ENCODE measurements at places on chromosomes 6 and 20.

GRCh38 chr6:150883521-150883920 lies 18.0 kb downstream of the MTHFD1L start:
- DNase-seq, result no peak

DNA sequence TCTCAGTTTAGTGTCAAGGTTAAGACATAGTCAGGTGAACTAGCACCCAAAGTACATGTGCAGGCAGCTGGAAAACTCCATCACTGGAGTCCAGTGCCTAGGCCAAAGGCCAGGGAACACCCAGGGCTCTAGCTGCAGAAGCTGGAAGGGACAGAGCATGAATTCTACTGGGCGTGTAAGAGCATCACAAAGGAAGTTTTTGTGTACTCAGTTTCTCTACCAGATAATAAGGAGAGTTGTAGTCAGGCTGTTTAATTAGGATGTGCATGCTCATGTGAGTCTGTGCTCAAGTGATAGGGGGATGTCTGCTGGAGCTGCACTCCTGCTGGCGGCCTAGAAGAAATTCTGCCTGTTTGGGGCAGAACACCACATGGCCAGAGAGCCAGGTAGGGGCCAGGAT lies 8.1 kb downstream of the L3MBTL1 start:
- no peak for DNase-seq

DNA sequence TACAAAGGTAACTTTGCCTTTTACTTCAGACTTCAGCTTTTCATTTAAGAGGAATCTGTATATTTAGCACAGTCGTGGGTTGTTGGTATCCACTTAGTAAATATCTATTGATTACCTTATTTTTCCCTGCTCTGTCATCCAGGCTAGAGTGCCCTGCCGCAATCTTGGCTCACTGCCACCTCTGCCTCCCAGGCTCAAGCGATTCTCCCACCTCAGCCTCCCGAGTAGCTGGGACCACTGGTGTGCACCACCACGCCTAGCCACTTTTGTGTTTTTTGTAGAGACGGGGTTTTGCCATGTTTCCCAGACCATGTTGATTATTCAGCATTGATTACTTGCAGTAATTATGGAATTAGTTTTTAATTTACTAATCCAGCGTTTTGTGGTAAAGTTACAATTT lies 41.3 kb downstream of the MACROD2 start:
- DNase-seq, result no peak

DNA sequence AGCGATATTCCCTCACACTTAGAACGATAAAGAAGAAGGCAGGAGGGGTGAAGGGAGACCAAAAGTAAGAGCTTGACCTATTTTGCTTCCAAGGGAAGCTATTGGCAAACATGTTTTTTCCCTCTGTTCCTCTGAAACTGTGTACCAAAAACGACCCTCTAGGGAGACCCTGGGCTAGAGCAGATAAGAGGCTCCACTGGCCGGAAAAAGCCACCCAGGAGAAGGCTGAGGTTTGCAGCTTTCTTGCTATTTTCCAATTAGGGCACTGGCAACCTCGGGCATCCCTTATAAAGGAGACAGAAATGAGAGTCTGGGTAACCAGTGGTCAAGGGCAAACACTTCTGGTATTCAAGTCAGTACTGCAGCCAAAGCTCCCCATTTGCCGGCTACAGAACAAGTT lies 168.0 kb downstream of the KIF16B start:
- no peak for DNase-seq

DNA sequence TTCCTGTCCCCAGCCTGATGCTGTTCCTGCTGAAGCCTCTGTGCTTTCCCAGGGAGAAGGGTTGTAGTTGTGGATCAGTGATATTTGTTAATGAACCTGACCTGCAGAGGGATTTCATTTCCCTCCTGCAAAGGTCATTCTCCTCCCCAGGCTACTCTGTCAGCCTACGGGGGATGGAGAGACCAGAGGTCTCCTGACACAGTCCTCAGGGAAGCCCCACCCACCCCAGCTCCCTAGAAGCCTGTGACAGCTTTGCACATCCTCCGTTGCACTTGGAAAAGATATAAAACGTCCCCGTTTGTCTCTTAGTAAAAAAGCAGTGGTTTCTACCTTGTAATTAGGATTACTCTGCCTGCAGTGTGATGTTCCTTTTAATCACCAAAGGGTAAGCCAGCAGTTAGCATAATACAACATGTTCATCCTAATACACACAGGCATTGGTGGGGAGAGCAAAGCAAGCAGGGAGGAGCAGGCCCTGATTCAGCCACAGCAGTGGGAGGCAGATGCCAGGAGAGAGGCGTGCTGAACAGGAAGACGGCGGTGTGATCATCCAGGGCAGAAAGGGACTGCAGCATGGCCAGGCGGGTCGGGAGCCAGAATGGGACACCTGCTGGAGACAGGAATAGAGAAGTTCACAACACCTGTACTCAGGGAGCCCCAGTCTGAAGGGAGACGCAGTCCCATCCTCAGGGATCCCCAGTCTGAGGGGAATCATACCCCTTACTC lies 293.5 kb downstream of the LRFN2 start:
- DNase-seq, result no peak

DNA sequence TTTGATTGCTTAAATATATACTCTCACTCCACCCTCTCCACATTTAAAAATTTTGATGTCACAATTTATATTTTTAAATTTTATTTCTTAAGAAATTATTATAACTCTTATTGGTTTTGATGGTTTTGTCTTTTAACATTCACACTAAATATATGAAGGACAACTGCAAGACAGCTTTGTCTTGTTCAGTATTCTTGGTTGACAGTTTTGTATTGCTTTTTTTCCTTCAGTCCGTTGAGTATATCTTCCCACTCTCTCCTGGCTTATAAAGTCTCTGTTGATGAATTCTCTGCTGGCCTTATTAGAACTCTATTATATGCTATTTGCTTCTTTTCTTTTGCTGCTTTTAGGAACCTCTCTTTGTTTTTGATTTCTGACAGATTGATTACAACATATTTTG lies 392.2 kb downstream of the C6orf118 start:
- no peak for DNase-seq

GRCh38 chr6:154394571-154394970 lies 38.0 kb upstream of the IPCEF1 start:
- no peak for DNase-seq

DNA sequence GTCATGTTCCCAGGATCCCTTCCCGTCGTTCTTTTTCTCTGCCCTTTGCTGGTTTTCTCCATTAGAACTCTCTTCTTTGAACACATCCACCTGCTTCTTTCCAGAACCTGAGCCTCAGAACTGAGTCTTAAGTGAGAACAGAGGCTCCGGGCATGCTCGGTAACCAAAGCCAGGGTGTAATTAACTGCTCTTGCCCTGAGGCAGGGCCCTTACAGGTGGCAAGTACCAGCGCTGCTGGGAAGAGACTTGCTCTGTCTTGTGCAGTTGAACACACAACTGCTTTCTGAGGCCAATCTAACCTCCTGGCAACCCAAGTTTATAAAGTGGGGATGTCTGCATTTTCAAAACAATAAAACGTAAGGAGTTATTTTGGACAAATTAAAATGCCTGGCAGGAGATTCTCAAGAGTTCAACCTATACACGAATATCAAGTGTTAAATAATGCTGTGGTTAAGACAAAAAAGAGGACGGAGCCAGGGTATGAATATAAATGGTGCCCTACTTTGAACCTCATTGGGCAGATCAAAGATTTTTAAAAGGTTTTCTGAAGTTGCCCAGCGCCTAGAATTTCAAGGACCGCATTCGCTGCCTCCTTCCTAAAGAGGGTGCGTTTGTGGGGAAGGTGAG lies 12.4 kb upstream of the DEK start:
- DNase-seq, result no peak

DNA sequence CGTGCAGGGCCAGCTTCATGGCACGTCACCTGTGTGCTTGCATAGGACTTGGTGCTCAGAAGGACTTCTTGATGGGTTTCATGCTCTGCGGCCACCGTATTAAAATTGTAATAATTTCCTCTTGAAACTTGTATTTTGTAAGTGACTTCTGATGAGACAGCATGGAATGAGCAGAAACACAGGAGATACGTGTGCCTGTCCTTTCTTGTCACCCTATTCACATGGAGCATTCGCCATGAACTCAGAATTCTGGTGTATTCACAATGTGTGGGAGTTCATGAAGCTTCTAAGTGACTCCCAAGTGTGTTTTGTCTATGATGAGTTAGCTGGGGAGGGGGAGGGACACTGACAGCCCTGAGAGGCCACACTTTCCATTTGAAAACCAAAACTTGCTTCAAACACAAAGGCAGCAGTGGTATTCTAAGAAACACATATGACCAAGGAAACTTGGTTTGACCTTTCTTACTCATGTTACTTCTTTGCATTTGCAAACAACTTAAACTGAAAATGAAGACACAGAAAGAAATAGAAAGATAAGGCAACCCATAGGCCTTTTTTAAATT lies 92.1 kb upstream of the NEDD9 start:
- DNase-seq, result peak; percentile 55

DNA sequence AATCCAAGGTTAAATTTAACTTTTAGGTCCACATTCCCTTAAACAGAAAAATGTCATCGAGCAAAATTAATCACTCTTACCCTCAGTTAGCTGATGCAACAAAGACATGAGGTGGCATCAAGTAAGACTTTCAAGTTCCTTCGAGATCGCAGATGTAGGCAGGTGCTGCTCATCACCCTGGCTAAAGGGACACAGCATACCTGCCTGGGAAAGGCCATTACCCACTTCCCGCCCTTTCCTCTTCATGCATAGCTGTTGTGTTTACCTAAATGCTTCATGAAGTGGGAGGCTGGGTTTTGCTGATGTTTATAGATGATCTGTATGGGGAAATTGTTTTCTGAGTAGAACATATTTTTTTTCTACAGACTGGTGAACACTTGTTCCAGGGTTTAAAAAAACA lies 67.7 kb downstream of the GFRA4 start:
- DNase-seq, result no peak

DNA sequence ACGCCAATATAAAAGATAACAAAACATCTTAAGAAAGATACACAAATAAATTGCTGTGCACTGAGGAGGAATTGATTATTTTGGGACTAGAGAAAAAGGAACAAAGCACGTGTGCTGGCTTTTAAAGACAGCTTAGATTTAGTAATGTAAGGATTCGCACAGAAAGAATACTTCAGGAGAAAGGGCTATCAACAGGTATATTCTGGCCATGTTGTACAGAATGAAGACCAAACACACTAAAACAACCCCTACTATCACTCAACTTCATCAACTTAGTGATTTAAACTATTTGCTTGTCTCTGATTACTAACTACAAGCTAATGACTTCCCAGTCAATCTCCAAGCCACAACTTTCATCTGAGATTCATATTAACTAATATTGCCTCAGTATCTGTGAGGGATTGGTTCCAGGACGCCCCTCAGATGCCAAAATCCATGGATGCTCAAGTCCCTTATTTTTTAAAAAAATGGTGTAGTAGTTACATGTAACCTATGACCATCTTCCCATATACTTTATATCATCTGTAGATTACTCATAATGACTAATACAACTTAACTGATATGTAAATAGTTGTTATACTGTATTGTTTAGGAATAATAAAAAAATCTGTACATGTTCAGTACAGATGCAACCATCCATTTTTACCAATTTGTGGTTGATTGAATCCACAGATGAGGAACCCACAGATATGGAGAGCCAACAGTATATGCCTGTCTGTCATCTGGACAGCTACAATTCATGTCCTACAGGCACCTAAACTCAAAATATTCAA lies 4.5 kb downstream of the DEK start:
- no peak for DNase-seq

GRCh38 chr20:17470973-17471372 lies 60.2 kb downstream of the BFSP1 start:
- DNase-seq, result no peak

All from GM13977 (cell line).